EH (cell line): ENCODE measurements at places on chromosomes 11 and 22.
A peak's percentile ranks its signal among the peaks of the same experiment; 100 is the strongest.

DNA sequence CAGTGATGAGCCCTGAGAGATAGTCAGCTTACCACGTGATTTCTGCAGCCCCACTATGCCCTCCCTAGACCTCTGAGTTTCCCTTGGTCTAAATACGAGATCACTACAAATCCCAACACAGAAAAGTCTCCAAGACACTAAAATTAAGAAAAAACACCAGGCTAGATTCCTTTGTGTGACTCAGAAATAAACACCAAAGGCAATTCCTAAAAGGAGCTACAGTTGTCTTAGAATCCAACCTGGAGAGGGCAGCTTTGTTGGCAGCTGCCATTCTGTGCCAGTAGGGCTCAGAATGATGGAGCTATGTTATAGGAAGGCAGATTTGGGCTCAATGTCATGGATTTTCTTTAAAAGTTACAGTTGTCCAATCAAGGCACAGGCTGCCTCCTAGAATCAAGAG lies 37.1 kb upstream of the HMGXB4 start:
- DNase-seq = peak; percentile 13

- no peak for DNase-seq
Observed at GRCh38 chr11:16784097-16784496, 45.6 kb downstream of the C11orf58 start.

- no peak for DNase-seq
Observed at GRCh38 chr11:133896028-133896427, 50.7 kb upstream of the SPATA19 start.

GRCh38 chr11:57210781-57211180 lies 26.3 kb downstream of the APLNR start:
- DNase-seq = no peak

GRCh38 chr11:125904678-125905077 lies 370 bp downstream of the DDX25 start:
- no peak for DNase-seq

DNA sequence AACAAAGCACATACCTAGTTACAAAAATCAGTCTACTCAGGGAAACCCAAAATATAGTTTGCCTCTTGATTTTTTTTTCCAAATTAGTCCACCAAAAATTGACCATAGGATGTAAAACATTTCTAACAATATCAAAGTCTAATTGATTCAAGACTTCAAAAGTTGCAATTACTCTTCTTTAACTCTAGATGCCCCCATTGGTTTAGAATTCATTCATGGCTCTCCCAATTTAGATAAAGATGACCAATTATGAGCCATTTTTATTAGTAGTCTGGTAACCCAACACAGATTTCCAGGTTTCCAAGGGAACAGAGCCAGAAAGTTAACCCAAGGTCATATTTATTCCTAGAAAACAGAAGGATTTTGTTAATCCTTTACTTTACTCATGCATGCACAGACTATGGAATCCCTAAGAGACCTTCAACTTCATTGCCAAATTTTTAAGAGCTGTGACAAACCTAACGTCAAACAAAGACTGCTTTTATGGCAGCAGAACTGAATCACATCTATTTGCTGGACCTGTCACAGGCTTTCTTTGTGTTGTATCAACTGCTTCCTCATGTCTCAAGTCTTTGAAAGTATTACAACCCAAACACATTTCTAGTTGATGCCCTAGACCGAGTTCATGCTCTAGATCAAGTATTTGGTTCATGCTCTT lies 55.3 kb downstream of the C22orf42 start:
- DNase-seq = peak; percentile 19

DNA sequence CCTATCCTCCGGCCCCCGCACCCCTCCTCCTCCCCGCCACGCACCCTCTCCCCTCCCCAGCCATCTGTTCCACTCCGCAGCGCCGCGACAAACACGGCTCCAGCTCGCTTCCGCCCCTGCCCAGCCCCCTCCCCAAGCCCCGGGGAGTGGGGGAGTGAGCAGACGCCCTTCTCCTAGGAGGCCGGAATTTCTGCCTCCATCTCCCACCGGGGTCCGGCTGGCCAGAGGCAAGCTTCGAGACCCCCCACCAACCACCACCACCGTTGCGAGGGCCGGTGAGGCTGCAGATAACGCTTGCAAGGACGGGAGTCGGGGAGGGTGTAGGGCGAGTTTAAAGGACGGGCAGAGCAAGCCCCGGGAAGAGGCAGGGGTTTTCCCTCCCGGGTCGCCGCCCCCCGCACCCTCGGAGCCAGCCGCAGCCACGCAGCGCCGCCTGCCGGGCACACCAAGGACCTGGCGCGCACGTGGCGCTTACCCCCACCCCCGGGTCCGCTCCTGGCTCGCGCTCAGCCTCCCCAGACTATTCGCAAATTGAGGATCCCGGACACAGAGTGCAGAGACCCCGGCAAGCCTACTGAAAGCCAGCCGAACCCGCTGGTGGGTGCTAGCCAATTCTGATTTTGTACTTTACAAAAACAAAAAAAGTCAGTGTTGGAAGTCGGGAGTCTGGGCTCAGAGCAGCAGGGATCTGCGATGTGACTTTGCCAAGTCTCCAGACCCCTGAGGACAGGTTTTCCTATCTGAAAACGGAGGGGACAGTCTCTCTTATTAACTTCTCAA lies 22.6 kb downstream of the RTN4RL2 start:
- no peak for DNase-seq

GRCh38 chr11:128692753-128693415 lies 988 bp upstream of the FLI1 start:
- peak; percentile 57 for DNase-seq

- no peak for DNase-seq
Observed at GRCh38 chr11:69892237-69892985, 73.2 kb upstream of the FGF3 start.

GRCh38 chr11:19722702-19723101 lies 10.1 kb downstream of the NAV2 start:
- DNase-seq = peak; percentile 25

DNA sequence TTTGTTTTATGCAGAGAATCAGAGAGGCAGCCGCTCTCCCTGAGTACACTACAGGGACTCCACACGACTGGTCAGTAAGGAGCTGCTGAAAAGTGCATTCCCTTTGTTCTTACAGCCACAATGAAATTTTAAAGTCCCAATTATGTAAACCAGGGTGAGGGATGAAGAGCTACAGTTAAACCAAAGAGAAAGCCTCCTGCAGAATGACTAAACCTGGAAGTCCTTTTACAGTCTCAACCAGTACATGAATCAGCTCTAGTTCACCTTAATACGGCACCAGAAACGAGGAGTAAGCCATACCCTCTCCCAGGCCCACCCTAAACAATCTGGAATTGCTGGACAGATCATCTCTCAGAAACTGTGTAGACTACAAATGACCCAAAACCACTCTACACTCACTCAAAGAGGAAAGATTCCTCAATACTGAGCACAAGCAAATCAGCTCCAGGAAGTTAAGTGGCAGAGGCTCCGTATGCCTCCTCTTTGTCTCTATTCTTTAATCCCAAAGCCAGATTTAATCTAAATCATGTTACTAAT lies 113.1 kb downstream of the RBFOX2 start:
- peak; percentile 48 for DNase-seq

DNA sequence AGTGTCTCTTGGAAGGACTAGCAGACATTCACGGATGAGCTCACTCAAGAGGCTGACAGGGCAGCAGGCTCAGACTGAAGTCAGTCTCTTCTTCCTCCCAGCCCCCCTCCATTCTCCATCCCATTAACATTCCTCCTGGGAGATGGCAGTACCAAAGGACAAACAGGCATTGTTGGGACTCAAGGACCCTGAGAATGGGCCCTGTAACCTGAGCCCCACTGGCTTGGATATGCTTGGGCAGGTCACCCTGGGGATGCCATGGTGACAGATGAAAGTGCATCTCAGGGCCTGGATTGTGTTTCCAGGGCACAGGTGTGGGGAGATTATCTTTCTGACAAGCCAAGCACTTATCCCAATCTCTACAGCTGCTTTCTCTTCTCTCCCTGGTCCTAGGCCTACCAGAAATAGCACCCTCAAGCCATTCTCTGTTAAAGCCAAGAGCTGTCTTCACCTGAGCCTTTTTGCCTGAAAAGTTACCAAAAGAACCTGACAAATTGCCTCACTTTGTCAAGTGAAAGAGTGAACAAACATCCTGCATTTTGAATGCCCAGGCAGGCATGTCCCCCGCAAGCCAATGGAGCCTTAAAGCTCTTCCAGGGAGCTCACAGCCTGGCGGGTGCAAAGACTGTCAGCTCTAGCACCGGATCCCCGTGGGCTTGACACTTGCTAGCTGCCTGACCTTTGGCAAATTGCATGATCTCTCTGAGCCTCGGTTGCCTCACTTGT lies 366.0 kb upstream of the NARS2 start:
- DNase-seq = no peak

DNA sequence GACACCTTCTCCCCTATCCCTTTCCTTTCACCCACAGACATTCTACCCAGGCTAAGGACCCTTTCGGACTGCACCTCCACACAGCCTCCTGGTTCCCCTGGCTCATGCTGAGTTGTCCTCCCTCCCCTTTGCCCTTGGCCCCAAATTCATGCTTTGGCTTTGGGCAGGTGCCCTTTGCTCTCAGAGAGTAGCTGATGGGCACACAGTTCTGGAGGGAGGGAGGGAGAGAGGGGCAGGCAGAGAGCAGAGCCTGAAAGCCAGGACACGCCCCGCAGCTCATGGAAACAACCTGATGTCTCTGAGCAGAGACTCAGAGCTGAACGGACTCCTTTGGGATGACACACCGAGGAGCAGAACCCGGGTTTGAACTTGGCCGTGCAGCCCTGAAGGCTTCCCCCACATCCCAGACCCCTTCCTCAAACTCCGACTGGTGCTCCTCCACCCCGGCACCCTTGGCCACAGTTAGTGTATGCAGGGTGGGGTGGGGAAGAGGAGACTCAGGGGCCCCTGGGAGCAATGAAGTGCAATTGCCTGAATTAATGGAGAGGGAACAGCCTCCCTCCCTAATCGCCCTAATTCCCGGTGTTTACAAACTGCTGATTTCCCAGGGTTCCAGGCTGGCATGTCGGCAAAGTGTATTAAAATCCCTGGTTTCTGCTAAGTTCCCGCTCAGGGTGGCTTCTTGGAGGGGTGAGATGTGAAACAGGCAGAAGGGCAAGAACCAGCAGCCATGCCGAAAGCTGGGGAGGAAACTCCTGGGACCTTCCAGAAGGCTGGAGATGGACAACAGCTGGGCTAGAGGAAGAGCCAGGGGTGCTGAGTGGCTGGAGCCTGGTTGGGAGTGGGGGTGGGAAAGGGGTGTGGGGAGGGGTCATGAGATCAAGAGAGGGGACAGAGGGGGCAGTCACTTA lies 71.2 kb upstream of the SHISAL1 start:
- no peak for DNase-seq

DNA sequence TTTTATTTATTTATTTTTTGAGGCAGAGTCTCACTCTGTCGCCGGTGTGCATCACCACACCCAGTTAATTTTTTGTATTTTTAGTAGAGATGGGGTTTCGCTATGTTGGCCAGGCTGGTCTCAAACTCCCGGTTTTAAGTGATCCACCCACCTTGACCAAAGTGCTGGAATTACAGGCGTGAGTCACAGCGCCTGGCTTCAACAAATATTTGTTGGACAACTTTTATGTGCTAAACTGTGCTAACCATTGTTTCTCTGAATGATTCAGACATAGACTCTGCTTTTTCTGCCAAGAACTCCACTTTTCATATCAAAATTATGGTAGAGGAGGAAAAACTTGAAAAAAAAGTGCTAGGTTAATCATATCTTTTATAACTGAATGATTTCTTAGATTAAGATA lies 36.3 kb downstream of the MMP7 start:
- DNase-seq = peak; percentile 52

DNA sequence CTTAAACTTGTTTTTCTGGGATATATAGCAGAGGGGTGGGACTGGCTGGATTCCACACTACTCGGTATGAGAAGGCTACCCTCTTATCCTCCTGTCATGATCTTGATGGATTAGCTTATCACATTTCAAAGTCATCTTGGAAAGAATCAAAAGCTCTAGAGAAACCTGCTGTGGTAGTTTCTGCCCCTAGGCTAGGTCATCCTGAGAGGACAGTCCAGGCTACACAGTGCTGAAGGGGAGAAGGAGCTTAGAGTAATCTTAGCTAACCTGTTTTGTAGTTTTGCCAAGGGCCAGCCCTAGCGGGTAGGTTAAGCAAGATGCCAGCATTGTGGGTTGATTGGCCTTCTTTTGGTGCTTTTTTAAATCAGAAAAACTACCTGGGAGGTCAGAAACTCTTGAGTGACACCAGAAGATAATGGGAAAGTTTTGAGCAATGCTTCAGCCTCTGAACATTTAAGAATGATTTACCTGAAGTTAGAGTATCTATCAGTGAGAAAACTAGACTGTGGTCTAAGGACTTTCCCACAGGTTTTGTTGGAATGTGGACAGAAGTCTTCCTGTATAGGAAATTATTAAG lies 21.3 kb downstream of the PIWIL4 start:
- no peak for DNase-seq

GRCh38 chr11:66864924-66865697 lies 8.2 kb downstream of the LRFN4 start:
- no peak for DNase-seq

DNA sequence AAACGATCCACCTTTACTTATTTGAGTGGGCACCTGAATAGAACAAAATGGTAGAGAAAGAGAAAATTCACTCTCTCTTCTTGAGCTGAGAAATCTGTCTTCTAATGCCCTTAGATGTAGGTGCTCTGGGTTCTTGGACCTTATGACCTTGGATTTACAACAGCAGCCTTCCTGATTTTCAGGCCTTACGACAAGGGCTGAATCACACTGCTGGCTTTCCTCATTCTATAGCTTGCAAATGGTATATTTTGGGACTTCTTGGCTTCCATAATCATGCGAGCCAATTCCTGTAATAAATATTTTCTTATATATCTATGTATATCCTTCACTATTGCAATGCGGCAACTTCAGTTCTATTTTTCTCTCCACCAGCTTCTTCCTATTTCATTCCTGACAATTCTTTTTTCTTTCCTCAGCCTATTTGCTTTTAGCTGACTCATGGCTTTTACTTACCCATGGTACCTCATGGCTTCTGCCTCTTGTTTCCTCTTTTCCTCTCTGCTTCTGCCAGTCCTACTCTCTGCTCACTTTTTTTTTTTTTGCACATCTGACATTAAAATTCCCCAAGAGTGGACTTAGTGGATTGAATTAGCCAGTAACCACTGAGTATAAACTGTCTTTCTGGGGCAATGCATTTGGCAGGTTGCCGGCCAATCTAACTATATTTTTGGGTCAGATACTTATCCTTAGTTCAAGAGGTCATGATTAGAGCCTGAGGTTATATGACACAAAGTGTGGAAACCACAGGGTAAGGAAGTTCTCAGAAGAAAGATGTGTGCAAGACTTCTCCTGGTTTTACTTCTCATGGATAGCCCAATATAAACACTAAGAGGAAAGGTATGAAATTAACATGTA lies 359.5 kb downstream of the TMEM135 start:
- no peak for DNase-seq

- DNase-seq = peak; percentile 70
Observed at GRCh38 chr11:12284316-12285050, 92.9 kb upstream of the PARVA start.

DNA sequence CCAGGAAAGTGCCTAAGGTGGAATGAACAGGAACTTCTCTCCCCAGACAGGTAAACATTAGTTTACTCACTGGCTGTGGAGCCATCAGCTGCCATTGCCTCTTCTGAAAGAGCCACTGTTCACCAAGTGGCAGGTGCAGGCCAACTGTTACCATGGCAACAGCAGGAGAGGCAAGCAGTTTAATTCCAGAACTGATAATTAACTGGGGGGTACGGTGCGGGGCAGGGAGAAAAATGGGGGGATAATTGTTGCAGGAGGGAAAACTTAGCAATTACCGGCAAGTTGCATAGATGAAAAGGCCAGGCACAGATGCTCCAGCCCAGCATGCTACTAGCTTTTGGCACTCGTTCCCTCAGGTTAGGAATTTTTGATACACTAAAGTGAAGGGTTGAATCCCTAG lies 85.1 kb downstream of the TRIM44 start:
- DNase-seq = no peak

- DNase-seq = no peak
Observed at GRCh38 chr11:114059984-114060391, 477 bp downstream of the ZBTB16 start.

GRCh38 chr22:22380098-22381030 lies 128.2 kb downstream of the ZNF280B start:
- no peak for DNase-seq
